ENCODE measurements at places on chromosomes 12 and 14.

DNA sequence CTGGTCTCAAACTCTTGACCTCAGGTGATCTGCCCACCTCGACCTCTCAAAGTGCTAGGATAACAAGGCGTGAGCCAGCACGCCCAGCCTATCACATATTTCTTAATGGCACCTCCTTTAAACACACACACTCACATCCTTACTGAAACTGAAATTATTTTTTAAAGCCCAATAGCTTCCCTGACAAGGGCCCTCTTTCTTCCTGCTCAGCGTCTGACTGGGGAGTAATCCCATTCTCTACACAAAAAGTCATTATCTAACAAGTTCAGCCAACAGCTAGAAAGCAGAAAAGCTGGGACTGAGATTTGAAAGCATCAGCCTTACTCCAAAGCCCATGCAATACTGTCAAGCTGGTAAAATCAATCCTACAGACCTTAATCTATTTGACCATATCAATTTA is 10.0 kb upstream of the AICDA start:
- no peak for DNase-seq

- DNase-seq, result no peak
Observed at GRCh38 chr12:75177997-75178396, 31.6 kb downstream of the KCNC2 start.

GRCh38 chr12:16352481-16352880 is 5.0 kb downstream of the MGST1 start:
- DNase-seq, result no peak

- DNase-seq, result peak; percentile 22
Observed at GRCh38 chr14:97298331-97298730, 501.1 kb downstream of the VRK1 start.

DNA sequence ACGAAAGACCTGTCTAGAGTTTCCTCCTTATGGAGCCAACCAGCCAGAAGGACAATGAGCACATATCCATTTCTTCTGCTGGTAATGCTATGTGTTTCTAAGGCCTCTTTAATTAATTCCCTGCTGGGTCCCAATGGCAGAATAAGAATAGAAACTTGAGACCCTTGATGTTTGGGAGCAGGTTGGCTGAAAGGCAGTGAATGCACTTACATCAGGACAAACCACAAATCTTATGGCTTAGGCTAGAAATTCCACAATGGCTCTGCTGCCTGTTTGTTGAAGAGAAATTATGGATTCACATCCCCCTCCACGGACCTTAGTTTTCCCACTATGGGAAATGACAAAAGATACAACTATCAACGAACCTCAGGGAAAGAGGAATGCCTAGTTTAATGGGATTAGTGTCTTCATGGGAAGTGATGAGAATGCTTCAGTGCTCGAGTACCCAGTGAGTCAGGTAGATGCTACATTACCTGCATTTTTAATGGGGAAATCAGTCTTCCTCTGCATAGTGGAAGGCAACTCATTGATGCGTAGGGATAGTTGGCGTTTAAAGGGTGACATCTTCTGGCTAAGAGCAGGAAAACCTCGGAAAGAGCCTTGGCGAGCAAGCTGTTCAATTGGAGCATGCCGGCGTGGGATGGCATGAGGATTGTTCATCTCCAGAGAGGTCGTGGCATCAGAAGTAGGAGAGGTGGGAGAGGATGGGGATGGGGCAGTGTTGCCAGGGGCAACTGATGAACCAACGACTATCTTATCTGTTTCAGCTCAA is 46.5 kb downstream of the PAPLN start:
- DNase-seq, result no peak
